ENCODE measurements at places on chromosomes 12 and 14.

- DNase-seq = no peak
Measured at GRCh38 chr14:91582761-91583160, 72.7 kb upstream of the PPP4R3A start.

- DNase-seq = no peak
Measured at GRCh38 chr14:20546877-20547276, 14.0 kb downstream of the RNASE9 start.

- DNase-seq = no peak
Measured at GRCh38 chr12:116204169-116204568, 73.3 kb downstream of the MED13L start.

DNA sequence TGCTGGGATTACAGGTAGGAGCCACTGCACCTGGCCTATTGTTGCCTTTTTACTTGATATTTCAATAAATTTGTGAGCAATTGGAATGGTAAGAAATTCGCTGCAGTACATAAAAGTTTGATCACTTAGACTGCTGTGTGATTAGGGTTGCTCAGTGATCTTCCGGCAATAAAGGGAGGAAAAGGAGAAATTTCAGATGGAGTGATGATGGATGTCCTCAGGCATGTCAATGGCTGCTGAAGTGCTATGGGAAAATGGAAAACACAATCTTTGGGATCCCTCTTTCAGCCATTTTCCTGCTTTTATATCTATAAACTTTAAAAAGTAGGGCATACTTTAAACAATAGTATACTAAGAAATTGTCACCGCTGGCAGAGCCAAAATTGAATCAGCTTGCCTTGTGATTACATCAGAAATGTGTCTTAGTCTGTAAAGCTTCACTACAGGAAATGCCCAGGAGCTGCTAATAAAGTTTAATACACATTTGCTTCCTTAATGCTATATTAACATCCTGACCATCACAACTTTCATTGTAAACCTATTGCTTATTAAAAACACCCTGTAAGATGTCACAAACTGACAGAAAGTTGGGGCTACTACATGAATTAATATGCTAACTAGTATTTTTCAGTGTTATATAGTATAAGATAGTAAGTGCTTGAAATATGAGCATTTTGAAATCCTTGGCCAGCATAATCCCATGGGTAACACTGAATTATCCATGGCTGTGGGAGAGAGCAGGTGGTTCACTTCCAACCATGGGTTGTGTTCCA is 13.7 kb upstream of the FBXL14 start:
- no peak for DNase-seq

- DNase-seq = no peak
Measured at GRCh38 chr12:124030008-124030407, 57.0 kb downstream of the ZNF664 start.

GRCh38 chr12:69241438-69242092 is 2.2 kb downstream of the CPSF6 start:
- no peak for DNase-seq

DNA sequence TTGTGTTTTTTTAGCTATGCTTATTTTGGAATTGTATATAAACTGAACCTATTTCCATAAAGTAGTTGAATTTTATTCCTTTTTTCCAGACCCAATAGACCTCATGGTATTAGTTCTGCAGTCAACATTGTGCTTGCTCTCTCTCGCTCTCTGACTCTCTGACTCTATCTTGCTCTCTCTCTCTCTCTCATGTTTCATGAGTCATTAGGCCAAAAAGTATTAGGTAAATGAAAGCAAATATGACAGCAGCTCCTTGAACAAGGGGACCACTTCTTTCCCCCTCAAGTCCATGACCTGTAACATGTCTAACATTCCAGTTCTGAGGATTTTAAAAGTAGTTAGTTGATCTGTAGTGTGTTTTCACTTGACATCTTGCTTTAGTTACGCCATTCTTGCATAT is 14.0 kb upstream of the C12orf71 start:
- no peak for DNase-seq

- DNase-seq = no peak
Measured at GRCh38 chr14:104929268-104930230, 4.9 kb downstream of the PLD4 start.

DNA sequence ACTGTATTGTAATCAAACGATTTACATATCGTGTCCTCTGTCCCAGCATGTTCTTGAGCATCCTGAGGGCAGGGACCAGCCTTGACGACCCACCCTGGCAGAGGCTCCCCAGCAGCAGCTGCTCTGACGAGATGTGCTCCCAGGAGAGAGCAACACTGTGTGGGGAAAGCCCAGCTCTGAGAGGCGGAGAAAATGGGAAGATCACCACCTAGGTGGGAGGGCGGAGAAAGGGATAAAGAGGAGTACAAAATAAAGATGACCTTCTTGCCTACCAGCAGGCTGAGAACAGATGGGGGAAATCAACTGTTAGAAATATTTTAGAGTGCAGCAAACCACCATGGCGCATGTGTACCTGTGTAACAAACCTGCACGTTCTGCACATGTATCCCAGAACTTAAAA is 71.5 kb upstream of the CAPRIN2 start:
- no peak for DNase-seq

DNA sequence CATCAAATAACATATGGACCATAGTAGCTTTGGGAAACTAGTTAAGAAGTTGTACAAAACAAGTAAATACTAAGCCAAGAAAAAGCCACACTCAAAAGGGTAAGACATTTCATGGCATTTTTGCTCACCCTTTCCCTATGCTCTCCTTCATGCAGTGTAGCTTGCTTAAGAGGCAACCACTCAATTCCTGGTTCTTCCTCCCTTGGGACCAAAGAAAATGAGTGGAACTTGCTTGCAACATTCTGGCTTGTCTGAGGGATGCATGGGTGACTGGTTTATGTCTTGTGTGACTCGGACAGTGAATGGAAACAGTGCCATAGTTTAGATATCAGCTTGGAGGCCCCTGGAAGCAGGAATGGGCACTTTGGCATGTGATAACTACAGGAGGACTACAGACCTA is 252.0 kb upstream of the ARID2 start:
- DNase-seq = no peak

DNA sequence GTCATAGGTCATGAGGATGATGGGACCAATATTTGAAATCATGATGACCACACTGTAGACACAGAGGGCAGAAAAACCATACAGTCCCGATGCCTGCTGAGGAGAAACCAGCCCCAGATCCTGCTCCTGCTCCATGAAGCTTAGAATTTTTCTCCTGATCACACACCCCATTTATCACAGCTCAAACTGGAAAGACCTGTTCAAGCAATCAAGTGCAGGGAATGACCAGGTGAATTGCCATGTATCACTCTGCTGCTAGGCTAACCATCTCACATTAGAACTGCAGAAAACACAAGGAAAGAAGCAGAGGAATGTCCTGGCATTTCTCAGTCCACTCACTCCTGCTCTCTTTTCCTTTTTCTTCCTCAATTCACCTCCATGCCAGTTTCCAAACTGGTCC is 18.1 kb downstream of the MANSC1 start:
- DNase-seq = no peak

DNA sequence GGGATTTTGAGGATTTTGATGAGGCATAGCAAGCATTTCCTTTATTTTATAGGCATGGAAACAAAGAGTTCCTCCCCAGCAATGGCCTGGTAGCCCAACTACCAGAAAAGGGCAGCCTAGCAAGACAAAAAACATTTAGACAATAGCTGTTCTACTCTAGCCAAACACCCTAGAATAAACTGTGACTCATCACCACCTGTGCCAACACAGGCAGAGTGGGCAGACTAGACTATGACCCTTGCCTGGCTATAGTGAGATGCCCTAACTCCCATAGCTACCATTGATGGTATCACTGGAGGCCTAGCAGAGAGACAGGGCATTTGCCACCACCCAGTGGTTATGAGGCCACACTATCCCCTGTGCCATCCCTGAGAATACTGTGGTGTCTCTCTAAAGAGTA is 15.5 kb upstream of the CCER1 start:
- DNase-seq = no peak

DNA sequence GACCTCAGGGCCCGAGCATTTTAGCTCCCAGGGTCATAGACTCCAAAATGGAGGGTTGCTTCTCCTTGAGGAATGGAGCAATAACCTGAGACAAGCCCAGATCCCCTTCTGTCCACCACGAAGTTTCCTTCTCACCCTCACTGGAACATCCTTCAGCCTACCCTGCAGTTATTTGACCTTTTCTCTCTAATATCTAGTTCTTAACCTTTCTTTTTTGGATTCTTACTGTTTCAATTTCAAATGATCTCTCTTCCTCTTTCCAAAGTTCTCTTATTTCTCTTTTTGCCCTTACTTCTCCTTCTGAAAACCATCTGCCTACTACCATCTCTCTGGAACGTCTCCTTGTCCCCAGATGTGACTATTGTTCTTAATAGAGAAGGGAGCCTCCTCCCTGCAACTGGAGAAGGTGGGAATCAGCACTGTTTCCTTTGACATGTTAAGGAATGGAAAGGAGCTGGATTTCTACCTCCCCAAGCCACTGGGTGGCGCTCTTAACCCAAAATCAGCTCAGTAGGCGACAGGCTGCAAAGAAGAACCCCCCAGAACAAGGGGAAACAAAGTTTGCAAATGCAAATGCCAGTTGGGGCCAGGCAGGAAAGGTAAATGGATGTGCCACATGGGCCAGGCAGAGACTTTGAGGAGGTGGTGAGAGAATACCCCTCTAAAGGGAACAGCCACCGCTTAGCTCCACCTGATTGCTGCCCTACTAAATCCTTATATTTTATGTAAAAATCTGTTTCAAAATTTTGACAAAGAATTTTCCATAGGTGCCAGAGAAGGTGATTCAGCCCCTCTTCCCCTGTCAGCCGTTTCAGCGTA is 22.4 kb upstream of the PDE1B start:
- no peak for DNase-seq

DNA sequence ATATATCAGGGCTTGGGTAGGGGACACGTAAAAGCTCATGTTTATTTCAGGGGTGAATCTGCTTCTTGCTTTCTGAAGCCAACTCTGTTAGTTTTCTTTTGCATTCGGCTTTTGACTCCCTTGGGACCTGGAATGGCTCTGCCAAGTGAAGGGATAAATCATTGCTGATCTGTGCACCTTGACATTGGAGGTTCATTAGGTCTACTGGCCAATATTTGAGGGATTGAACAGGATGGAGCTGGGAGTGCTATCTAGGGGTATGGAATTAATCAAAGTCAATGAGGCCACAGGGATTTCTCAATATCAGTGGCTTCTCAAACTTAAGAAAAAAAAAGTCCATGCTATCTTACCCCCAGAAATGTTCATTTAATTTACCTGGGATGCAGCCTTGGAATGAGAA is 203.5 kb upstream of the RMST start:
- DNase-seq = no peak

DNA sequence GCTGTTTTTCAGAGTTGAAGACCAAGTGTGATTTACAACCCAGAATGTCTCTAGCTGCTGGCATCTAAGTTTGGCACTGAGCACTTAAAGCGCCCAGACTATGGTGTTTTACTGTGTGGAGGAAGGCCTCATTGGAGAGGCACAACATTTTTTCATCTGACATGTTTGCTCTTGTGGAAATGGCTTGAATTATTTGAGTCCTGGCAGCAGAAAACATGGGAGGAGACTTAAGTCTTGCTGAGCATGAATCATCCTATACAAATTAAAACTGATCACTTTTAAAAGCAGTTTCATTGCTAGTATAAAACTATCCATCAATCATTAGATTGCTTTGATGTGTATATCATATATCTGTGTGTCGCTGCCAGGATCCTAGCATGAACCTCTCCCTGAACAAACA is 85.9 kb upstream of the REP15 start:
- no peak for DNase-seq
